ENCODE measurements at places on chromosomes 2 and 18.

DNA sequence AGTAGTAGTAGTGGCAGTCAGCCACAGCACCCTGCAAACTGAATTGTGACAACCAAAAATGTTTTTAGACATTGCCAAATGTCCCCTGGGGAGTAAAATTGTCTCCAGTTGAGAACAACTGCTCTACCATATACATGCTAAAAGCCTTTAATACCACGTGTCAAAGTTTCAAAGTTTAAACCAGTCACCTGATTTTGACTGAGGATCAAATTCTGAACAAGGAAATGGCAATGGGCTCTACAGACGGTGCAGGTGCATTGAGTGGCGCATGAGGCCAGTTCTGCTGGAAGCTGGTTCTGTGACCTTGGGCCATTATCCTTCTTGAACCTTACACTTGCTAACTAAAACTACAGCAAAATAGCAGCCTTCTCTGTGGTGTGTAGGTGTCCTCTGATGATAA lies 85.0 kb downstream of the LIPG start:
- DNase-seq: no peak

DNA sequence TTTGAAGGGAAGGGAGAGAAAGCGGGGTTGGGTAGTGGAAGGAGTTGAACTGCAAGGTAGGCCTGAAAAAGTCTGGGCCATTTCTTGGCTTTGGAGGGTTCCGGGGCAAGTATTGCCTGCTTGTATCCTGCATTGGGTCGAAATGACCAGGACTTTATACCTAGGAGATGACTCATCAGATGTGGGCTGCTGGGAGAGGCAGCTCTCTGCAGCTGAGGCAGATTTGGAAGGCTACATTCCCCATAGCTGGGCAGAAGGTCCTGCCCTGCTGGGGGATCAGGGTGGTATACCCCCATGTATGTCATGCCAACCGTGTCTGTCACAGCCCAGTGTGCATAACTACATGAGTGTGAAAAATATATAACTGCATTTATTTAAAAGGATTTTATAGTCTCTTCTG lies 171.8 kb upstream of the SPRED2 start:
- DNase-seq: no peak

- no peak for DNase-seq
Observed at GRCh38 chr2:47629501-47630460, 153.2 kb upstream of the MSH6 start.

DNA sequence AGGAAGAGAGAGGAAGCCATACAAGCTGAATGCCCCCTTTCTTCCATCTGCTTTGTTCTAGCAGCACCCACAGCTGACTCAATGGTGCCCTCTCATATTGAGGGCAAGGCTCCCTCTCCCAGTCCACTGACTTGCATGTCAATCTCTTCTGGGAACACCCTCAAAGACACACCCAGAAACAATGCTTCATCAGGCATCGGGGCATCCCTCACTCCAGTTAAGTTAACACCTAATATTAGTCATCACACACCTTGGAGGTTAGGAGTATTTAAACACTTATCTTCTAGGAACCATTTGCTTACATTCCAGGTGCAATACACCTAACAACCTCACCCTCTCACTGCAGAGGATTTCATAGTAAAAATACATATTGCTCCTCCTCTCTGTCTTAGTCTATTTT lies 993.5 kb upstream of the DDX18 start:
- no peak for DNase-seq

GRCh38 chr18:24021505-24021904 lies 7.0 kb downstream of the TTC39C start:
- DNase-seq: no peak

GRCh38 chr2:190678444-190679162 lies 29.7 kb downstream of the NAB1 start:
- DNase-seq: no peak

DNA sequence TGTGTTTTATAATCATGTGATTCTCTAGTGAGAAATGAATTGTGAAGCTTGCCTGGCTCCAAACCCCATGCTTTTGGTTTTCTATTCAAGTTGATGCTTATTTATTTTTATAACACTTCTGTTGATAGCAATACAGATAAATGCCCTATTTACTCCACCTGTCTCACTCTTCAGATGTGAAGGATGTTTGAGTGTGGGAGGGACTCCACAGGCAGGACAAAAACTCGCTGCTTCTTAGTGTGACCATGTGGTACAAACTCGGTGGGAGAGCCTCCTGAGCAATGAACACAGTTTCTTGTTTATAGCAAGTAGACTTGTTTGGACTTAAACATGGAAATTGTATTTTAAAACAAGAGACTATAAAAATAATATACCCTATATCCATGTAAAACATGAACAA lies 219.7 kb downstream of the GULP1 start:
- no peak for DNase-seq

GRCh38 chr2:237482485-237482884 lies 4.6 kb upstream of the MLPH start:
- no peak for DNase-seq

DNA sequence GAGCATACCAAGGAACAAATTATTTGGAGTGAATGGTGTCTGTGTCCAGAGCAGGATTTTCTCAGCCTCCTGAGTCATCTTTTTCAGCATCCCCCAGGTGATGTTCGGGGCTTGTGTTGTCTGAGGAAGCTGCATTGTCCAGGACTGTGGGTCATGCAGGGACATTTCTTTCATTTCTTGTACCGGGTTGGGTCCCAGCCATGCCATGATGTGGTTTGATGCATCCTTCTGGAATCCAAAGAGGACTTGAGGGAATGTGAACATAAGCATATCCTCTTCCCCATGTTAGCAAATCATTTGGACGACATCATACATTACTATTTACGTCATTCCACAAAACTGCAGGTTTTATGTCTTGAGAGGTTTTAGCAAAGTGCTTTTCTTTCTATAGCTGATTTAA lies 797.8 kb downstream of the CCDC85A start:
- DNase-seq: no peak

DNA sequence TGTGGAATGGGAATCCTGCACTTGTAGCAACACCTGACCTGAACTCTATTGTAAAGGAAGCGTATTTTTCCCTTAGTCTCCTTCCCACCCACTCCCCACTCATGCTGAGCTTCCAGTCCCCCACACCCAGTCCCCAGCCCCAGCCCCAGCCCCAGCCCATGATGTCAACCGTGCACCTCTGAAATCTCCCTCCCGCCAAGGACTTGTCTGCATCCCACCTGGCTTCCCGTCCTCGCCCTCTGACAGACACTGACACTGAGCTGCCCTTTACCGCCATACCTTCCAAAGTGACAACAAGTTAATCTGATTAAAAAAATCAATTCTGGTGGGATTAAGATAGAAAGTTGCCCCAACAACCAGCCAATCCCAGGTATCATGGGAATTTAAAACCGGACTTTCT lies 213.6 kb upstream of the CELF4 start:
- no peak for DNase-seq

Measured in stimulated activated CD4-positive, alpha-beta T cell treated with anti-CD3 and anti-CD28 coated beads, Interleukin-15, amount 100 ng/mL, for 1 hour (primary cell).